ENCODE measurements at places on chromosomes 1 and 21. TPM values are rescaled to one million over a fixed set of nuclear protein-coding genes. Genes with fewer than 3 reads are reported as not detected.

DNA sequence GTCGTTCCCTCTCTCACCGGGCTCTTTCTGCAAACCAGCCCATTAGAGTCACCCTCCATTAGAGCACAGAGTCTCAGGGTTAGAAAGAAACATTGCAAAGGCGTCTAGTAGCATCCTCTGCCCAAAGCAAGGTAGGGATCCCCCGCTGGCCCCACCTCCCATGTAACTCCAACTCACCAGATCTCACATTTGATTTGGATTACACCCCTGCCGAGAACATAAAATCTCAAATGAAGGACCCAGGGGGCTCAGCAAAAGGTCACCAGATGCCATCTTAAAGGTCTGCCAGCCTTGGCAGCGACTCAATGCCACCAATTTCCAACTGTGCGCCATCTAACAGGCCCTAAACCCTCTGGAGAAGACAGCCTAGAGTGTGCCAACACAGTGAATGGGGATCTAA, 14.1 kb downstream of the C1orf87 start:
- H3K27ac ChIP-seq, result no peak overlapping the region
- DNase-seq, result no peak
- H3K36me3 ChIP-seq, result no peaks in the 10 kb centered on the region

Gene IL20
- not detected for total RNA-seq

- H3K4me1 ChIP-seq, result peaks cover 25% of the 10 kb centered on the region
- DNase-seq, result no peak
- H3K36me3 ChIP-seq, result no peaks in the 10 kb centered on the region
- H3K27me3 ChIP-seq, result no peaks in the 10 kb centered on the region
- H3K4me3 ChIP-seq, result no peak overlapping the region
These were observed 69.4 kb downstream of the MEGF6 start for GRCh38 chr1:3541936-3542335.

- no peaks in the 10 kb centered on the region for H3K36me3 ChIP-seq
- peaks cover 8% of the 10 kb centered on the region for H3K4me1 ChIP-seq
- H3K27me3 ChIP-seq, result no peaks in the 10 kb centered on the region
- H3K4me3 ChIP-seq, result no peak overlapping the region
These were observed 49.3 kb downstream of the ZC3H11B start for GRCh38 chr1:219563568-219563967.

Gene LCK
- total RNA-seq, result 0.32 TPM

- peaks cover 6% of the 10 kb centered on the region for H3K4me1 ChIP-seq
- no peaks in the 10 kb centered on the region for H3K27me3 ChIP-seq
- no peak overlapping the region for H3K4me3 ChIP-seq
These were observed 20.8 kb upstream of the LAPTM5 start for GRCh38 chr1:30778154-30778978.

Gene ADAMTSL4
- total RNA-seq, result not detected

Gene ANGPTL1
- total RNA-seq, result not detected

Gene MAP7D1
- total RNA-seq, result 81.1 TPM

DNA sequence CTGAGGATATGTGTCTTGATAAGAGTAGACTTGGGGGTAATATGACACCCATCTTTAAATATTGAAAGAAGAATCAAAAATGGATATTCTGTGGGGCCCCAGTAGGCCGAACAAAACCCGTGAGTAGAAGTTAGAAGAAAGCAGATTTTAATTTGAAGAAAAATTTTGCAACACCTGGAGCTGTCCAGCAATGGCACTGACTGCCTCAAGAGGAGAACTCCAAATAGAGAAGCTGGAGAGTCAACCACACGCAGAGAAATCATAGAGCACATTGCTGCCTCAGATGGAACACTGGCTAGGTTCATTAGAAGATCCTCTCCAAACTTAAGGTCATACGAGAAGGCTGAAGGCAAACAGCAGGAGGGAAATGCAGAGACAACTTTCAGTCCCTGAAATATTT, 6.8 kb downstream of the NHLH1 start:
- H3K4me3 ChIP-seq, result no peak overlapping the region
- no peak overlapping the region for H3K27ac ChIP-seq
- peak; percentile 0 for DNase-seq
- H3K36me3 ChIP-seq, result no peaks in the 10 kb centered on the region
- H3K4me1 ChIP-seq, result peaks cover 34% of the 10 kb centered on the region

Gene OR10Z1
- not detected for total RNA-seq

GRCh38 chr21:29209696-29210095, 79.3 kb downstream of the MAP3K7CL start:
- H3K36me3 ChIP-seq, result no peaks in the 10 kb centered on the region
- no peak overlapping the region for H3K27ac ChIP-seq
- peaks cover 6% of the 10 kb centered on the region for H3K4me1 ChIP-seq
- no peak overlapping the region for H3K4me3 ChIP-seq
- H3K27me3 ChIP-seq, result no peaks in the 10 kb centered on the region

Gene IL22RA1
- not detected for total RNA-seq

- no peaks in the 10 kb centered on the region for H3K36me3 ChIP-seq
- DNase-seq, result no peak
- no peak overlapping the region for H3K27ac ChIP-seq
- no peaks in the 10 kb centered on the region for H3K27me3 ChIP-seq
These were observed 23.8 kb upstream of the APP start for GRCh38 chr21:26194326-26194725.

GRCh38 chr1:94130851-94131595, 10.1 kb upstream of the ABCA4 start:
- no peak overlapping the region for H3K27ac ChIP-seq
- no peak for DNase-seq
- H3K4me1 ChIP-seq, result peaks cover 16% of the 10 kb centered on the region
- no peaks in the 10 kb centered on the region for H3K36me3 ChIP-seq
- no peak overlapping the region for H3K4me3 ChIP-seq
- no peaks in the 10 kb centered on the region for H3K27me3 ChIP-seq

DNA sequence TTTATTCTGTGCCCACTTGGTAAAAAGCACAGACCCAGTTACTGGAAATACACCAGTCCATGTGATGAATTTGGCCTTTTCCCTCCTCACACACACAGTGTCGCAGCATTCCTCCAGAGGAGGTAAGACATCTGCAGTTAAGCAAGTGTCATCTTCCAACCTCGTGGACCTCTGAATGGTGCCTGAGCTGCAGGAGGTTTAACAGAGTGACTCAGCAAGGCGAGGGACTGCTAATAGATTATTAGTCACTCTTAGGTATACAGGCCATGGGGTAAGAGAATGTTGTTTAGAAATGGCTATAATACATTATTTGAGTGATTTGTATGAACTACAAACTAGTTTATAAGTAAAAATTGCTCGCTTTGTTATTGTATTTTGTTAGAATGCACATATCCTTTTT, 8.6 kb upstream of the LRRC8B start:
- H3K4me3 ChIP-seq, result no peak overlapping the region
- no peak overlapping the region for H3K27ac ChIP-seq
- DNase-seq, result no peak

DNA sequence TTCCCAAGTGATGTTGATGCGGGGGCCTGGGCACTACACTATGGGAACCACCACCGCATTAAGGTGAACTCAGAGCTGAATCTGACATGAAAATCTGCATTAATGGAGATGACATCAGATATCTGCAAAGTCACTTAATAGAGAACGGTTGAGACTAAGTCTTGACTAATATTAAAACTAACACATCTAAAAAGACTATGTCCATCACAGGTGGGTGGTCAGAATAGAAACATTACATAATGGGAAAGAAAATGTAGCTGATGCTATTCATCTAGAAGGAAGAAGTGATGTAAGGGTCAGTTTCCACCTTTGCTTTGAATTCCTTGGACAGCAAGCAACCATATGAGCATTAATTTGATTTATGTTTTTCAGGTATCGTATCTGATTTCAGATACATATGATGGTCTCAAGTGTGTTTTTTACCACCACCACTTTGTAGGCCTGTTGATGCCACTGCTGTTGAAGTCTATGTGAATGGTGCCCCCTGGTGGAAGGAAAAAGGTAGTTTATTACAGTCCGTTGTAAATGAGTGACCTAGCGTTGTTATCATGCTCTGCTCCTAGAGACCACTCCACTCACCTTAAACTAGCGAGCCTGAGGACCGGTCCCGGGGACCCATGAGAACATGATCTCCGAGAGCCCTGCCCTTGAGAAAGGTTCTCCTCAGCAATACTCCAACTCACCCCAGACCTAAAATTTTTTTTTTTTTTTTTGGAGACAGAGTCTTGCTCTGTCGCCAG, 73.5 kb downstream of the BACH1 start:
- H3K36me3 ChIP-seq, result no peaks in the 10 kb centered on the region
- no peaks in the 10 kb centered on the region for H3K4me1 ChIP-seq
- no peak overlapping the region for H3K27ac ChIP-seq
- DNase-seq, result peak; percentile 81
- no peak overlapping the region for H3K4me3 ChIP-seq

DNA sequence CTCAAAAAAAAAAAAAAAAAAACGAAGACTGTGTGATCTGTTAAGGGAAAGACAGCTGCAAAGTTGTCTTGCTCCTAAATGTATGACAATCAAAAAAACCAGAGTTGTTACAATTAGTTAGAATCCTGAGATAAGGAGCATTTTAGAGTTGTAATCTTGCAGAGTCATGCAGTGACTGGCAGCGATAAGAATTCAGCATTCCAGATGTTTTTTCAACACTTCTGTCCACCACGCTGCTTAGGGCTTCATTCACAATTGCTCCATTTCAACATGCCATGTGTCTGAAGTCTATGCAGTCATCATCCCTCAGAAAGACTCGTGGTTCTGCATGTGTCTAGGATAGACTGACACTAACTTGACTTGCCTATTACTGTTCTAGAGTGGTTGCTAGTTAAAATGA, 102.4 kb upstream of the BACE2 start:
- H3K4me1 ChIP-seq, result peaks cover 12% of the 10 kb centered on the region
- H3K4me3 ChIP-seq, result no peak overlapping the region
- no peaks in the 10 kb centered on the region for H3K36me3 ChIP-seq
- no peak overlapping the region for H3K27ac ChIP-seq

- H3K4me3 ChIP-seq, result no peak overlapping the region
- DNase-seq, result no peak
- H3K27ac ChIP-seq, result no peak overlapping the region
- no peaks in the 10 kb centered on the region for H3K27me3 ChIP-seq
- no peaks in the 10 kb centered on the region for H3K36me3 ChIP-seq
These were observed 247.2 kb downstream of the FMN2 start for GRCh38 chr1:240338837-240339236.

Gene DCST1
- total RNA-seq, result not detected

GRCh38 chr1:237851210-237851845, 39.4 kb downstream of the ZP4 start:
- H3K36me3 ChIP-seq, result no peaks in the 10 kb centered on the region
- no peaks in the 10 kb centered on the region for H3K4me1 ChIP-seq
- H3K4me3 ChIP-seq, result no peak overlapping the region
- H3K27ac ChIP-seq, result no peak overlapping the region
- no peaks in the 10 kb centered on the region for H3K27me3 ChIP-seq

GRCh38 chr21:34945288-34945687, 103.8 kb downstream of the RUNX1 start:
- peaks cover 21% of the 10 kb centered on the region for H3K27me3 ChIP-seq
- peaks cover 21% of the 10 kb centered on the region for H3K4me1 ChIP-seq
- DNase-seq, result no peak
- H3K4me3 ChIP-seq, result no peak overlapping the region

DNA sequence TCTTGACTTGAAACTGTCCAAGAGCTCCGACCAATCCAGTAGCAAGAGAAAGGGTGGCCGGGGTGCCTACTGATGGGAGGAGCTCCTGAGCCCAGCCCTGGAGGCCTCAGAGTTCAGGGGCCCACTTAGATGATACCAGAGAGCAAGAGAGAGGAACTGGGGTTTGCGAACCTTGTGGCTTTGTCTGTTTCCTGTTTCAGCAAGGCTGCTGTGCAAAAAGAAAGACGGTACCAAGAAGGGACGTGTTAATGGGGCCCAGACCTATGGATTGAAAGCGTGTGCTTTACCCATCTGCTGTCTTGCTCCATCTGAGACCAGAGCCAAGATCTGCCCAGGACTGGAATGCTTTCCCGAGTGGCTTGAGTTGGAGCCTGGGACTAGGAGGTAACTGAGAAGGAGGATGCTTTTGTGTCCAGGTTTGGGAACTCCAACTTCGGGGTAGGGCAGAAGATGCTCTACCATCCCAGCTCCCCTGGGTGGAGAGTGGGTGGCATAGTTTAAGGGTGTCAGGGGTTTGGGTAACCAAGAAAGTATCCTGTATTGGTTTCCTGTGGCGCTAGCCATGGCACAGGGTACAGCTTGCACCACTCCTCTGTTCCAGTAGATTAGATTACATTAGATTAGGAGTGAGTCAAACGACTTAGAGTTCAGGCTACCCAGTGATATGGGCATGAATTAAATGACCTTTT, at the start of gene TRAF3IP3:
TRAF3IP3 (plus strand) TSS at position 128 of the 689 bp plus-strand sequence. CDS start 3,987 bp downstream, outside the sequence.
- H3K36me3 ChIP-seq, result no peaks in the 10 kb centered on the region
- H3K4me1 ChIP-seq, result no peaks in the 10 kb centered on the region
- no peak for DNase-seq
- no peak within 1 kb of the TSS for H3K27ac ChIP-seq

- no peaks in the 10 kb centered on the region for H3K36me3 ChIP-seq
- H3K4me1 ChIP-seq, result peaks cover 12% of the 10 kb centered on the region
- peak overlapping the region; percentile 67 for H3K4me3 ChIP-seq
- peaks cover 9% of the 10 kb centered on the region for H3K27me3 ChIP-seq
- DNase-seq, result peak; percentile 31
- H3K27ac ChIP-seq, result no peak overlapping the region
These were observed 1.3 kb downstream of the USF1 start for GRCh38 chr1:161044535-161044907.

- no peak overlapping the region for H3K4me3 ChIP-seq
- H3K27me3 ChIP-seq, result no peaks in the 10 kb centered on the region
- peaks cover 13% of the 10 kb centered on the region for H3K36me3 ChIP-seq
- H3K4me1 ChIP-seq, result no peaks in the 10 kb centered on the region
- no peak for DNase-seq
- H3K27ac ChIP-seq, result peak overlapping the region; percentile 0
These were observed 18.3 kb downstream of the SYNC start for GRCh38 chr1:32684167-32684811.

Gene DYNLT5
- total RNA-seq, result 0.22 TPM

DNA sequence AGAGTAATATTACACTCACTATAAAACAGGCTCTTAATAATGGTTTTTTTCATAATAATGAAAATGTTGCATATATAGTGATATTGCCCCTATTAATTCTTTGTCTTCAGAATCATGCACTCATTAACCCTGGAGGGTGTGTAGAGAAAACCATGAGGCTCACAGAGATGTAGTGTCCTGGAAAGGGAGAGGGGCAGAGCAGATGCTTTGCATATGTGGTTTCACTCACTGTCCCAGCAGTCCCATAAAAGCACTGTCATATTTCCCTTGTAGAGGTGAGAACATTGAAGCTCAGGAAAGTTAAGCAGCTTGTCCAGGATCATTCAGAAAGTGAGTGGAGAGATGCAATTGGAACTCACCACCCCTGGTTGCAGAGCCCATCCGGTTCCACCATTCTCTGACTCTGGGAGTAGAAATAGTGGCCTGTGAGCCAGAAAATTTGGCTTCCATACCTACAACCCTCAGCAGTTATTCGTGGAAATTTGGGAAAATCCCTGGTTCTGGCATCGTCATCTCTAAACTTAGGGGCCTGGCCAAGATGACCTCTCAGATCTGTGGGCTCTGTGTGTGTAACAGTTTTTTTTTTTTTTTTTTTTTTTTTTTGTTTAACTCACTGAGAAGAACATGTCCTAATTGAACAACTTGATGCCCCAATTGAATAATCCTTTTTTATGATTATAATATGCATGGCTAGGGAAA, 86.4 kb downstream of the RGL1 start:
- no peak overlapping the region for H3K27ac ChIP-seq
- no peak for DNase-seq
- no peaks in the 10 kb centered on the region for H3K36me3 ChIP-seq
- H3K27me3 ChIP-seq, result no peaks in the 10 kb centered on the region
